Activated CD4-positive, alpha-beta T cell treated with anti-CD3 and anti-CD28 coated beads, Interleukin-2, amount 10 ng/mL, durations not matched to agents 24 days and 14 days (primary cell): ENCODE measurements at places on chromosomes 1 and 21. TPM values are rescaled to one million over a fixed set of nuclear protein-coding genes. Genes with fewer than 3 reads are reported as not detected.
A peak's percentile ranks its signal among the peaks of the same experiment; 100 is the strongest.

The INKA2 gene
- 2.4 and 2.6 TPM in 2 replicates for total RNA-seq

The RIMKLA gene
- 5.0 and 5.5 TPM in 2 replicates for total RNA-seq

The SELP gene
- total RNA-seq = 0.14 TPM in 1 of 2 replicates, not detected in the other

DNA sequence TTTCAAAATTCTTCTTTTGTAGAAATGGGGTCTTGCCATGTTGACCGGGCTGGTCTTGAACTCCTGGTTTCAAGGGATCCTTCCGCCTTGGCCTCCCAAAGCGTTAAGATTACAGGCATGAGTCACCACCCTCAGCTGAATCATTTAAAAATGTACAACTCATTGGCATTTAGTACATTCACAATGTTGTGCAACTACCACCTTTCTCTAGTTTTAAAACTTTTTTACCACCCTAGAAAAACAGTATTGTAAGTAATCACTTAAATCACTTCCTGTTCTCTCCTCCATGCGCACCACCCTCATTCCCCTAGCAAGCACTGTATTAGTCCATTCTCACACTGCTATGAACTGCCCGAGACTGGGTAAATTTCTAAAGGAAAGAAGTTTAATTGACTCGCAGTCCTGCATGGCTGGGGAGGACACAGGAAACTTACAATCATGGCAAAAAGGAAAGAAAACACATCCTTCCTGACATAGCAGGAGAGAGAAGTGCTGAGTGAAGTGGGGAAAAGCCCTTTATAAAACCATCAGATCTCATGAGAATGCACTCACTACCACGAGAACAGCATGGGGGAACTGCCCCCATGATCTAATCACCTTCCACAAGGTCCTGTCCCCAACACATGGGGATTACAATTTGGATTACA is 14.4 kb upstream of the THEM5 start:
- DNase-seq = no peak

GRCh38 chr21:46431884-46432488 is 26.7 kb upstream of the DIP2A start:
- DNase-seq = no peak

DNA sequence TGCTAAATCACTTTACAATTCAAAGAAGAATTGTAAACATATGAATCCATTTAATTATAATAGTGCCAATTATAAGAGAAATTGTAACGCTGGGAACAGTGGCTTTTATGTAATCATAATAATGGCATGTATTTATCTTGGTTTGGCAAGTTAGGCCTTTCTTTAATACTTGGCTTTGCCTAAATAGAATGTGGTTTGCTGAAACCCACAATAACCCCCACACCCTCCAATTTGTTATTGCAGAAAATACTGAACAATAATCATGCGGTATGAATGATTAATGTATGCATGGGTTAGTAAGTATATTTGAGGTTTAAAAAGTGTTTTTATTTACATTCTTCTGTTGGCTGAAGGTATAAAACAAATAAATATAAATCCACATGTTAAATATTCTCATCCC is 138.2 kb downstream of the NFIA start:
- DNase-seq = no peak

DNA sequence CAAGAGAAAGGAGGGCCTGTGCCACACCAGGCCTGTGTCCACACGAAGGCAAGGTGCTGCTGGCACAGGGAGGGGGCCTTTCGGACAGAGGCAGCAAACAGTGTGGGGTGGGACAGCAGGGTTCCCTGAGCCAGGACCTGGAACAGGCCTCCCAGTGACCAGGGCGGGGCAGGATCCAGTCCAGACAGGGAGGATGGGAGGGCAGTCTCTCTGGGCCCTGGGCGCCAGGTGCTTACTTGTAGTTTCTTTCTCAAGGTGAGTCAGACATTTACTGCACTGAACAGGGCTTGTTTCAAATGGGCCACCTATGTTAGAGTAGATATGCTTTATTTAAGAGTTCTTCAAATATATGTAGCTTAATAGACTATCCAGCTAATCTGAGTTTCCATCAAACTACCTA is 52.8 kb upstream of the STUM start:
- no peak for DNase-seq

DNA sequence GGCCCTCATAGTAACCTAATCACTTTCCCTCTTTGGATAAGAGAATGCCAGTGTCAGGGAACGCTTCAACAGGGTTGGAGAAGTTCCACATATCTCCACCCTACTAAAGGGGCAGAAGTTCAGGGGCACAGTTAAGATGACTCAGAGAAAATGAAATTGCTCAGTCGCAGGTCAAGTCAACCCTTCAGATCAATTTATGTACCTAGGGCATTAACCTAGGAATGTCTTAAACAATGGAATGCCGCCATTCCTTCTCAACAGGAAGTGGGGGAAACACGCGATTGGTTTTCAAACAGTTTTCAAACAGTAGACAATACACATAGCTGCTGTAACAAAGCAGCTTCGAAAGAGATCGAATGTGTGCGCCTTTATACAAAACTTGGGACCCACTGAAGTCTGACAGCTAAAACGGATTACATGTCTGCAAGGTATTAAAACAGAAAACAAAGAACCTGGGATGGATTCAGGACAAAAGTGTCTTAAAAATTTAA is 897 bp downstream of the SLC25A24 start:
- DNase-seq = peak; percentile 64

GRCh38 chr1:236079703-236080102 is 14.8 kb upstream of the NID1 start:
- no peak for DNase-seq

DNA sequence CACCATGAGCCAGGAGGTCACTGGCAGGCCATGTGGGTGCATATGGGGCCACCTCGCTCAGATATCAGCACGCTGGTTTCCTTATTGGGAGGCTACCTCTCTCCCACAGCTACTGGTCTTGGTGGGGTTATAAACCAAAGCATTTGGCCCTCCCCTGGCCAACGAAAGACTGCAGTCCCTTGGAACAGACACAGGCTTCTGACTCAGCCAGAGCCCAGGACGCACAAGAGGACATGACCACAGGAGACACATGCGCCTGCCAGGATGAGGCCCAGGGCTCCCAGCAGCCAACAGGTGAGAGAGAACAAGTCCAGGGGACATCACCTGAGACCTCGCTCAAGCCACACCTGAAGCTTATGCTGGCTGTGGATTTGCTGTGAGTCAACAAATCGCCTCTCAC is 13.8 kb downstream of the NPHP4 start:
- no peak for DNase-seq

GRCh38 chr1:235758931-235759330 is 107.8 kb downstream of the LYST start:
- DNase-seq = no peak
